ENCODE measurements at places on chromosomes 1 and 21. TPM values are rescaled to one million over a fixed set of nuclear protein-coding genes. Genes with fewer than 3 reads are reported as not detected.

The KPRP gene
- not detected for total RNA-seq

The OR2T35 gene
- not detected for total RNA-seq

The HSF2BP gene
- 0.13 TPM for total RNA-seq

The SERPINC1 gene
- total RNA-seq: not detected

The MPL gene
- total RNA-seq: not detected

The CASP9 gene
- 17.4 TPM for total RNA-seq

The UBL4B gene
- not detected for total RNA-seq

The INAVA gene
- total RNA-seq: not detected

The KAZN gene
- total RNA-seq: 3.2 TPM

The SLC30A10 gene
- not detected for total RNA-seq

All from mammary microvascular endothelial cell (primary cell).